Stimulated activated CD4-positive, alpha-beta T cell treated with anti-CD3 and anti-CD28 coated beads, Interleukin-15, amount 100 ng/mL, for 1 hour (primary cell): ENCODE measurements at places on chromosomes 5 and 9.
A peak's percentile ranks its signal among the peaks of the same experiment; 100 is the strongest.

GRCh38 chr9:94065535-94065961 is 18.7 kb upstream of the PTPDC1 start:
- peak; percentile 34 for DNase-seq

- no peak for DNase-seq
Measured at GRCh38 chr9:124671861-124672260, 99.2 kb downstream of the NR6A1 start.

GRCh38 chr9:100575006-100575405 is 2.9 kb upstream of the CAVIN4 start:
- DNase-seq = no peak

DNA sequence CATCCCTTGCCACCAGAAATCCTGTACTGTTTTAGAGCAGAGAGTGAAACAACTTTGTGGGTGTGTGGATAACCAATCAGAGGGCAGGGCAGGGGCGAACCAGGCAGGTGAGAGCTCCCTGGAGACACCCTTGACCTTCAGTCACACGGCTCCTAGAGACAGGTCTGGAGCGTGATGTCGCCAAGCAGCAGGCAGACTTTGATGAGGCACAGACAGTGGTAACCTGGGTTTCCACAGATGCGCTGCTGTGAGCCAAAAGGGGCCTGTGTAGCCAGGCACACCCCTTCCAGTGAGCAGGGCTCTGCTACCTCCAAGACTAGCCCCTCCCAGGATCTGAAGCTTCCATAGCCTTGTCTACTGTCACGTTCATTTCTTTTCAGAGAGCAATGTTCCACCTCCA is 317.8 kb upstream of the ADCY2 start:
- no peak for DNase-seq

- DNase-seq = no peak
Measured at GRCh38 chr5:32298059-32298415, 14.7 kb downstream of the MTMR12 start.

DNA sequence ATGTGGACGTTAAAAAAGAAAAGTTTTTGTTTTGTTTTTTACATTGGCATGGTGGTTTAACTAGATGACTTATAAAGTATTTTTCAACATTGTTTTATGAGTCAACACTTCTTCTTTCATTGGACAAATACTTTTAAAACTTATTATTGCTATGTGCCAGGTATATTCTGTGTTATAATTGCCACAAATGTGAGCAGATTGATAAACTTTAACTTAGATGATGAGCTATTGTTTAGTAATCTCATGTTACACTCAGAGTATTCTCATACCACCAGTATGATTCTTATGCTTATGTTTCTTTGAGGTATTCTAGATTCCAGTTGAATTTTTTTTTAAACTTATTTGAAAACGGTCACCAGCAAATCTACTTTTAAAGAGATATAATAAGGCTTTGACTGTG is 60.3 kb downstream of the RASA1 start:
- no peak for DNase-seq

- no peak for DNase-seq
Measured at GRCh38 chr9:16205455-16205854, 652.6 kb downstream of the CCDC171 start.

DNA sequence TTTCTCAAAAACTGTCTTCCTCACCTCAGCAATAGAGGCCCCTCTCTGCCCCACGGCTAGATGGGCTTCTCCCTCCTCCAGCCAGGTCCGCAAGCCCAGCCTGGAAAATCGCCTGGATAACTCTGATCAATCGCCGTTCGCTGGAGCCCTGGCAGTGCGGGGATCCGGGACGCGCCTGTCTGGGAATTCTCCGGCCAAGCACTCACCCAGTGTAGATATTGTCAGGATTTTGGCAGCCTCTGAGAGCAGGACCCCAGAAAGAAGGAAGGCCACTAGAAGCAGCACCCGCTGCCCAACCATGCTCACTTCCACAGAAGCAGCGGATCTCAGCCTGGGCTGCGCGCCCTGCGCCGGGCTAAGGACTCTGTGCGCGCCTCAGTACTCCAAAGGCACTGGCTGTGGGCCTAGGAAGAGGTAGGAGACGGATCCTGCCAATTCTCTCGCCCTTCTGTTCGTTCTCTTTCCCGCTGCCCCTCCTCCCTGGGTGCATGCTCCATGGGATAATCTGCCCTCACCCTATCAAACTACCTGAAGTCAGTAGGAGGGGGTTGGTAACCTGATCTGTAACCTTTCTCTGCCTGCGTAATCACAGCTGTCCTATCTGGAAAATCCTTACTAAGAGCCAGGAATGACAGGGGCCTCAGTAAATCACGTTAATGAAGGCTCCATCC is at the start of gene UGT3A1:
Gene UGT3A1 (minus strand): TSS at position 450 of the 671 bp plus-strand sequence. CDS start 150 bp downstream, at position 300.
- no peak for DNase-seq

GRCh38 chr9:8389531-8389930 is 590.0 kb upstream of the DMAC1 start:
- DNase-seq = no peak

DNA sequence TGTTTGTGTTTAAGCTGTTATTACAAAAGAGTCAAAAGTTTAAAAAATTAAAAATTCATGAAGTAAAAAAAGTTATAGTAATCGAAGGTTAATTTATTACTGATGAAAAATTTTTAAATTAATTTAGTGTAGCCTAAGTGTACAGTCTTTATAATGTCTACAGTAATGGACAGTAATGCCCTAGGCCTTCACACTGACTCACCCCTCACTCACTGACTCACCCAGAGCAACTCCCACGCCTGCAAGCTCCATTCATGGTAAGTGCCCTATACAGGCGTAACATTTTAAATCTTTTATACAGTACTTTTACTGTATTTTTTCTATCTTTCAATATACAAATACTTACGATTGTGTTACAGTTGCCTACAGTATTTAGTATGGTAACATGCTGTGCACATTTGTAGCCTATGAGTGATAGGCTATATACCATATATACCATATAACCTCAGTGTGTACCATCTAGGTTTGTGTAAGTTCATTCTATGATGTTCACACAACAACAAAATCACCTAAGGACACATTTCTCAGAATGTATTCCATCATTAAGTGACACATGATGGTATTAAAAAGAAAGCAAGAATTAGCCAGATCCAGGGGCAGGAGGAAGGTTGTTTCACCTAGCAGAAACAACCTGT is 40.1 kb downstream of the DCAF10 start:
- no peak for DNase-seq

GRCh38 chr5:58980890-58981289 is 398.0 kb downstream of the RAB3C start:
- no peak for DNase-seq

DNA sequence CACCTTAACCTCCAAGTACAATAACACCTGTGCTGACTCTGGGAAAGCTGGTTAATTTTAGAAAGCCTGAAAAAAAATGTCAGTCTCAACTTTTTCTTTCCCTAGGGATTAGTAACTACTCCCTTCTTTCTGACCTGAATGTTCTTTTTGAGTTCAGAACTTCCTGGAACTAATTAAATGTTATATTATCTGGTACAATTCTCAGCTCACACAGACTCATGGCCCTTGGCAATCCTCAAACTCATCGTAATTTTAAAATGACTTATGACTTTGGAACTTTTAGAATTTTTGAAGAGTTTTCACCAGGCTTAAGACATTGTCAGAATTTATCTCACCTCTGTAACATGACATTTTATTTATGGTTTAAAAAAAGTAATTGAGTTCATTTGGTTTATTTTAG is 315.0 kb downstream of the FER start:
- no peak for DNase-seq

- no peak for DNase-seq
Measured at GRCh38 chr5:122390694-122391093, 78.7 kb downstream of the SNCAIP start.

- no peak for DNase-seq
Measured at GRCh38 chr5:60230456-60230855, 336.9 kb upstream of the PDE4D start.

DNA sequence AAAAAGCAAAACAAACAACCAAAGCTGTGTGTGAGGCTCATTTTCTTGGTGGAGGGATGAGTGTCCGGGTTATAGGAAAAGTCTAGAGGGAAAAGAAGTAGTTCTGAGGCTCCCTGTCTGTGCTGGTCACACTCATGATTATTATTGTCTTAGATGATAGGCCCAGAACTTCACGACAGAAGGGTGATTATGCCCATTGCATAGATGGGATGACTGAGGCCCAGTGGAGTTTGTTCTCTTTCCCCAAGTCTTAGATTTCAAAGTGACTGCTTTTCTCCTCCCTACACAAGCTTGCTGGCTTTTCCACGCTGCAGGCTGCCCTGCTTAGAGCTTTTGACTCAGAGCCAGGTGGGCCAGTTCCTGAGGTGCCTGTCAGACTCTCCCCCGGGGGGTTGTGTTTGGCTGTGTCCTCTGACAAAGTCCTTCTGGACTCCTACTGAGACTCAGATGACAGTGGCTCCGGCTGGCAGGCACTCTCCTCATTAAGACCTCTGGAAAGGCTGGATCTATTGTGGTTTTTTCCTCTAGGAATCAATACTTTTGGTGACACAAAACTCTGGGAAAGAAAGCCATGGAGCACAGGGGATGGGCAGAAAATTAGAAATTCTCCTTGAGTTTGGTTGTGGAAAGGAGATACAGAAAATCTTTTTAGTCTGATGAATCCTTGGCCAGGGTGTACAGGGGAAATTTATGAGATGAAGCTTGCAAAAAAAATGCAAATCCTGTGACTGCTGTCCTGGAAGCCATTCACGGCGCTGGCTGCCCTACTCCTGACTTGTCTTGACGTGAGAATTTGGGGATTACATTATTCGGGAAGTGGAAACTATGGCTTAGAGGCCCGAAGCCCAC is 120.9 kb downstream of the NSG2 start:
- no peak for DNase-seq

DNA sequence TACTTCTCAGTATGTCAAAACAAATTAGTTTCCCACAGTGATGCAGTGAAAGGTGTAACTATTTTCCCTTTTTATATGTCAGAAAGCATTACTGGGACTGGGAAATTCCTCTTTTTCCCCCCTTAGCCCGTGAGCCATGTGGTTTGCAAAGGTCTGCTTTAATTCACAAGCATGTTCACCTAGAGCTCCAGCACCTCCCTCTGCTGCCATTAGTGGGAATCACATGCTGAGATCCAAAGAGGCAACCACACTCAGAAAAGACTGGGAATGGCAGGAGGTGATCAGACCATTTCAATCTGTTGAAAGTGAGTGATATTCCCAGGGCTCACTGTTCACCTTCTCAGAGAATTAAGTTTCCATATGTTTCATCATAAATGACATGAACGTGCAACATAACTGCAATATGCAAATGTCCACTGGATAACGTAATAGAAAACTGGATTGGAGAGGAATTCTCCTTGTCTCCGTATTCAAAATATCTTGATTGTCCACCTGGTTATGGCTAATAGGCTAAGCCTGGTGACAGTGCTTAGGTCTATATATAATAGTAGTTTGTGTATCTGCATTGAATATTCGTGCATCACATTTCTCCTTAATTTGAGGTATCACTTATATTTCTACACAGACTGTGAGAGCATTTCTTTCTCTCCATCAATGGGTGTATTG is 703.5 kb upstream of the WWC1 start:
- no peak for DNase-seq

DNA sequence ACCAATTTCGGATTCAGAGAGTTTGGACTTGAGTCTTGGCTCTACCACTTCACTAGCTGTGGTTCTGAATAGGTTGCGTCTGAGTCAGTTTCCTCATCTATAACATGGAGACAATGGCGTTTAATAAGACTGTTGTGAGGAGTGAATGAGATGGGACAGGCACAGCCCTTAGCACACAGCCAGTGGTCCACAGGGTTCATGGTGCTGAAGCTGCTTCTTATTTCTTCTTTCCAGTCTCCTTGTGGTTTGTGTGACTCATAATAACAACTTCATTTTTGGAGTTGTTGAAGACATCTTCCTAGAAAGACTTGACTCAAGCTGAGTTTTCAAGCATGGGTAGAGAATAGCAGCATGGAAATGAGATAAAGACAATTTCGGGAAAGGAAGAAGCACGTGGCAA is 172.6 kb upstream of the PPP2R2B start:
- no peak for DNase-seq

DNA sequence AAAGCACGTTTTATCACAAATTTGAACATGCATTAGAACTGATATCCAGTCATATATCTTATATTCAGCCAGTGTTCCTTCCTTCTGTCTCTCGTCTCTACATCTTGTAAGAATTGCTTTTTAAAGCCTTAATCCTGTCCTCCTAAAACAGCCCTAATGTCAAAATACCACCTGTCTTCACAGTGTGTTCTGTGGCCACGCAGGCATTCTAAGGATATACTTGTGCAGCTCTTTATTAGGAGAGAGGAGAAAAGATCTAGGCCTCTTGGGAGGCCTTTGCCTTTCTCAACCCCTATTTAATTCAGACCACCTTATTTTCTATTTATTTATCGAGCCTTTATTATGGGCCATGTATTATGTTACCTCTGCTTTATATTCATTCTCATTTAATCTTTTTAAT is 78.3 kb downstream of the MAN2A1 start:
- DNase-seq = no peak

DNA sequence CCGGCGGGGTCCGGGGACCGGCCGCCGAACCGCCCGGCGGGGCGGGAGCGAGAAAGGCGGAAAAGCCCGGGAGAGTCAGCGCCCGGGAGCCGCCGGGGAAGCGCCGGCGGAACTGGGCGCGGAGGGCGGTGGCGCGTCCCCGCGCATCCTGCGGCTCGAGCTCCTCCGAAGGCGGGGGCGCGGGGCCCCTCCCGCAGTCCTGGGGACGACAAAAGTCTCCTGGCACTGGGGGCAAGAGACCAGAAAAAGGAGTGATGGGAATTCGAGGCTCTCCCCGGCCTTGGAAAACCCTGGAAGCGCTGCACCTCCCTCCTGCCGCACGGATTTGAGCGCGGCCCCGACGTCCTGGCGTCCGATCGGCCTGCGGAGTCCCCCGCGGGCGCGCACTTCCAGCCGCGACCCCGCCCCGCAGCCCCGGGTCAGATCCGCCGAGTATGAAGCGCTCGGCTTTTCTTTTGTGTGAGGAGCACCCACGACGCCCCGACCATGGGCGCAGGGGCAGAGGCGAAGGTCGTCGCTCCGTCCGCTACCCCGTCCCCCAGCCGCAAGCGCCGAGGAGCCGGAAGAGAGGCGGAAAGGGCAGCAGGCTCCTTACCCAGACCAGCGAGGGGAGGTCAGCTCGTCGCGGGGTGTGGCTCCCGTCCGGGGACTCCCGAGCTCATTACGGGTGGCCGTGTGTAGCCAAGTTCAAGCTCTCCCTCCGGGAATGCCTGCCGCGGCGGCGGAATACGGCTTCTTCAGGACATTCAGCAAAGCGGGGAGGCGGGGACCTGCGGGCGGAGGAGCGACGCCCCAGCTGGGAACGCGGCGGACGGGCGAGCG is at the start of gene EPB41L4A:
Gene EPB41L4A (minus strand): TSS at position 114 of the 822 bp plus-strand sequence. CDS start 238 bp downstream, outside the sequence.
- DNase-seq = no peak

DNA sequence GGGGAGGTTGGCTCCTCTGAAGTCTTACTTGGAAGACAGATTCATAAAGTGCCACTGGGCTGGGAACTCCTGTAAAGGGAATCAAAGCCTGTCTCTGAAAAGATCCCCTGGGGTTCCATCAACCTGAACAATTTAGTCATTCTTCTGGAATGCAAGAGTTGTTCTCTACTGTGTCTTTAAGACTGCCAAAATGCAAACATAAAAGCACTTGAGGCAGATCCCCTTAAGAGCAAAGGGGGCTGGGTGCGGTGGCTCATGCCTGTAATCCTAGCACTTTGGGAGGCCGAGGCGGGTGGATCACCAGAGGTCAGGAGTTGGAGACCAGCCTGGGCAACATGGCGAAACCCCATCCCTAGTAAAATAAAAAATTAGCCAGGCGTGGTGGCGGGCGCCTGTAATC is 16.7 kb downstream of the CDKN2AIPNL start:
- no peak for DNase-seq
